CD4-positive, alpha-beta T cell treated with Interleukin-15 for 4 hours (primary cell): ENCODE measurements at places on chromosomes 1 and 21.

GRCh38 chr1:223102797-223103533, 40.1 kb downstream of the TLR5 start:
- no peak for DNase-seq

GRCh38 chr1:44660176-44660575, 14.1 kb downstream of the TMEM53 start:
- DNase-seq: no peak

DNA sequence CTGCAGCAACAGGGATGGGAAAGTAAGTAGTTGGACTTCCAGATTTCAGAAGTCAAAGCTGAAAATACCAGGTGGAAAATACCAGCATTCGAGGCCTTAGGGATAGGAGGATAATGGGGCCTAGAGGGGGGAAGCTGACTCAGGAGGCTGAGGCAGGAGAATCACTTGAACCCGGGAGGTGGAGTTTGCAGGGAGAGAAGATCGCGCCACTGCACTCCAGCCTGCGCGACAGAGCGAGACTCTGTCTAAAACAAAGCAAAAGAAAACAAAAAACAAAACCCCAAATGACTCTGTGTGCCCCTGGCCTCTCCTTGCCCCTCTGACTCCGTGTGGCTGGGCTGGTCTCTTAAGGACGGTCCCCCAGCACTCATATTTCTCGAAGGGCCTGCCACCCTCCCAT, 3.4 kb downstream of the SH2D2A start:
- no peak for DNase-seq

DNA sequence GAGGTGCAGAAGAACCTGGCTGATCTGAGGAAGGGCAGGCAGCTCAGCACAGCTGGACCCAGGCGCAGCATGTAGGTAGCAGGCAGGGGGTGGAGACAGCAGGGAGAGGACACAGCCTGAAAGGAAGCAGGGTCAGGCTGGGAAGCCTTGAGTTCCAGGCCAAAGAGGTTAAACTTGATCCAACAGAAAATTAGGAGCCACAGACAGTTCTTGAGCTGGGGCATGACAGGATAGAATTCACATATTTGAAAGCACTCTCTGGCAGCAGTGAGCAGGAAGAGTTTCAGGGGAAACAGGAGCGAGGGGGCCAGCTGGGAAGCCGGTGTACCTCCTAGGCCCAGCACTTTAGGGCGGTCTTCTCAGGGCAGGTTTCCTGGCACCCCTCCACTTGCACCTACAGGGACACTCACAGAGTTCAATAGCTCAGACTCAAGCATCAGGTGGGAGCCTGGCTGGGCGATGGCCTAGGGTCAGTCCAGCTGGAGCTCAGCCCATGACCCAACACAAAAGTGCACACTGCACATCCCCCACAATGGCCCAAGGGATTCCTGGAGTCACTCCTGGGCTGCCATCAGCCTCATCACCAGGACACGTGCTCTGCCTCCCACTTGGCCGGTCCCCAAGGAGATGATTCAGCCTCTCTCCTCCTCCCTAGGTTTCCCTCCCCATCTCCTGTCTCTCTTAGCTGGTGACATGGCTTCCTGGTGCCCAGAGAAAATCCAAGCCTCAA, 22.7 kb downstream of the MATN1 start:
- DNase-seq: no peak

GRCh38 chr21:28822486-28823335, 170.0 kb downstream of the LTN1 start:
- no peak for DNase-seq
